ENCODE measurements at places on chromosomes 6 and 20.

- DNase-seq = peak; percentile 49
Observed at GRCh38 chr6:73733791-73734190, 37.8 kb downstream of the CD109 start.

DNA sequence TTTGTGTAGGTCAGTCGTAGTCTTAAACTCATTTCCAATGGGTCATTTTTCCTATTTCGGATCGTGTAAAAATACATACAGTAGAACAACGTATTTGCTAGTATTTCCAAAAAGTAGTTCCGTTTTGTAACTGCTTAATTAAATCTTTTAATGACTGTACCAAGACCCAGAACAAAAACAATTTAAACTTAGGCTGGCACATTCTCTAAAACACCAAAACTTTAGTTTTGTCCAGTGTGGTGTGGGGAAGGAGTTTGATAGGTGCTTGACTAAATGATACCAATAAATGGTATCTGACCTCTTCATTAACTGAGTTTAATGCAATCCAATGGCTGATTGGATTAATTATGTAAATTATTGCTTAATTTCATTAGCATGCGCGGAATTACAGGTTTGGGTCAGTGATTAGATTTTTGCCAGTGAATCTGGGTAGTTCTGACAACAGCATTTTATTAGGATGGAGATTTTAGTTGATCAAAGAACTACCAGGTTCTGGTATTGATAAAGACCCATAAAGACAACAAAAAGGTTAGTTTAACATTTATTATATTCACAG is 20.8 kb downstream of the OR2B2 start:
- DNase-seq = no peak

DNA sequence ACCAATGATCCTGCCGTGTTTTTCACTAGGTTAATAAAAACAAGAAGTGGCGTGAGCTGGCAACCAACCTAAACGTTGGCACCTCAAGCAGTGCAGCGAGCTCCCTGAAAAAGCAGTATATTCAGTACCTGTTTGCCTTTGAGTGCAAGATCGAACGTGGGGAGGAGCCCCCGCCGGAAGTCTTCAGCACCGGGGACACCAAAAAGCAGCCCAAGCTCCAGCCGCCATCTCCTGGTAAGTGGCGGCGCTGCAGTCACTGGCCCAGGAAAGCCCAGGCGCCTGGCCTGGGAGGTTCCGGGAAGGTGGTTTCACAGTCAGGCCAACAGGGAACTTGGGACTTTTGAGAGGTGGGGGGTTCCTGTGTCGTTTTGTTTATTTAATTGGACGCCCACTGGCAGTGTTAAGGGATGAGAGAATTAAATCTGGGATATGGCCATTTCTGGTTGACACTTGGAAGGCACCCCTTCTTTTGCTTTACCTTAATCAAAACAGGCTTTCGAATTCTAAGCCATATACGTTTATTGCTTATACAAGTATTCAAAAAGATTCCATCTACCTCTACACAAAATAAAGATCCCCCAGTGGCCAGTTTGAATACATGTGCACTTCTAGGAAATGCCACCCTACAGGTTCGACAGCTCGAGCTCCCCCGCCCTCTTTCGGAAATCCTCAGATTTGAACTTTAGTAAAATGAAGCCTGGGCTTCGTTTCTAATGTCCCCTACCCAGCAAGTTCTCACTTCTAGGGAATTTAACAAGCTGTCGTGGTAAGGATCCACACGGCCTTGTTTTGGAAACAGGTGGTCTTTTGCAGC is 138.9 kb downstream of the TMEM242 start:
- DNase-seq = peak; percentile 58

GRCh38 chr20:58109126-58109880 is 119.2 kb downstream of the ANKRD60 start:
- DNase-seq = peak; percentile 73

DNA sequence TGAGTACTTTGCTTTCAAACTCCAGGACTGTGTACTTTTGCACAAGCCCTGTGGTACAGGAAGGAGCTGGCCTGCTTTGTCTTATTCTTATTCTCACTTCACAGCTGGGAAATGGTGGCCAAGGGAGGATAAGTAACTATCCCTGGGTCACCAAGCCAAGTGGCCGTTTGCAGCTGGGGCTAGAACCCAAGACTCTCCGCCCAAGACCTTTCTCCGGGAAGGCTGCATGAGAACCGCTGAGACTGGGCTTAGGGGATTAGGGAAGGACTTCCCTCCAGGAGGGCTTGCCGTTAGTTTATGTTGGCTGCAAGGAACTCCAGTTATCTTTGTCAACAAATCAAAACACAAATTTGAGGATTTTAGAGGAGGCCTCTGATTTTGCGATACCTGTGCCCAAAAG is 343.2 kb upstream of the RNF24 start:
- DNase-seq = no peak

GRCh38 chr20:32806356-32806755 is 13.4 kb upstream of the MAPRE1 start:
- DNase-seq = no peak

GRCh38 chr6:144346719-144347447 is 61.7 kb downstream of the UTRN start:
- DNase-seq = peak; percentile 71

DNA sequence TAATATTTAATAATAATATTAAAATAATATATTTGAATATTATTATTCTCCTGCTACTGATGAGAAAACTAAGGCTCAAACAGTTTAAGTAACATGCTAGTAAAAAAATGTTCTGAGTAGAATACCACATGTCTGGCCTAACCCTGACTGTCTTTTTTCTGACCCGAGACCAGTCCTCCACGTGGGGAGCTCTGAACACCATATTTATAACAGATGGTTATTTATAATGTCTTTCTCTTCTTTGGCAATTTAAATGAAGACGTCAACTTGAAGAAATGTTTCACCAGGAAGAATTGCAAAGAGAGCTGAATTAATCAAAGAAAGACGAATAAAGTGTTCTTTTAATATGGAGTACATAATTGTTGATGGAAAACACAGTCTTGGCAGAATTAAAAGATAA is 82.0 kb downstream of the SLC22A3 start:
- DNase-seq = peak; percentile 75

DNA sequence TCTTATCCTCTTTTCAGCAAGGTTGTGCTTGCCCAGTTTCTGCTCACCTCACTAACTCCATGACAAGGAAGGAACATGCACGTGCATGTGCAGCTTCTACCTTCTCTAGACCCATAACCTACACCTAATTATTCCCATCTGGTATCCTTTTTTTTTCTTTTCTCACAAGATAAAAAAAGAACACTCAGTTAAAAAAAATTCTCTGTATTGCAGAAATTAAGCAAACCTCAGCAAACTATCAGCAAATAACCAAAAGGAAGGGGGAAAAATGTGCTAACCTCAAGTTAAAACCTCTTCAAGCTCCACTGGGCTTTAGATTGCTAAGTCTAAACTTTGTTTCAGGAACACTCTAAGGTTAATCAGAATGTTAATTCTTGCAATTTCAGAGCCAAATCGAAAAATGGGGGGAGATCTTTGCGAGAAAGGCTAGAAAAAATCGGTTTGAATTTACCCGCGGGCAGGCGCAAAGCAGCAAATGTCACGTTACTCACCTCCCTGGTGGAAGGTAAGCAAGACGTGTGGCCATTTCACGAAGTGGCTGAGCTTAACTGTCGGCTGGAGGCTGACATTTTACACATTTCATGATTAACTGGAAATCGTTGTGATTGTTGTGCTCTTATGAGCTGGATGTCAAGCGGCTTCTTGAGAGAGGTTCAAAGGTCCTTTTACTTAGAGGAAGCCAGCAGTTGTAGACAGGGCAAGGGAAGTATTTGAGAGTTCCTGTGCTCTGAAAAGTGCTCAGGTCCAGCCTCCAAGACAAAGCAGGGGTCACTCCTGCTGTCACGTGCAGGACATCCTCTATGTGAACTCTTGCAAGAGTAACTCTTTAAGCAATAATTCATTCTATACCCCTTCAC is 19.1 kb downstream of the TFAP2B start:
- DNase-seq = no peak

DNA sequence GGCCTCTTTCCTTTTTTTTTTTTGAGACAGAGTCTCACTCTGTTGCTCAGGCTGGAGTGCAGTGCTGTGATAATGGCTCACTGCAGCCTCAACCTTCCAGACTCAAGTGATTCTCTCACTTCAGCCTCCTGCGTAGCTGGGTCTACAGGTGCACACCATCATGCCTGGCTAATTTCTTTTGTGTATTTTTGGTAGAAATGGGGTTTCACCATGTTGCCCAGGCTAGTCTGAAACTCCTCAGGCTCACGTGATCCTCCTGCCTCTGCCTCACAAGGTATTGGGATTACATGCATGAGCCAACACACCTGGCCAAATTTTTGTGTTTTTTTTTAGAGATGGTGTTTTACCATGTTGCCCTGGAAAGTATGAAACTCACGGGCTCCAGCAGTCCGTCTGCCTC is 29.3 kb downstream of the SRC start:
- DNase-seq = no peak

- DNase-seq = no peak
Observed at GRCh38 chr6:113755449-113756289, 101.5 kb upstream of the MARCKS start.

DNA sequence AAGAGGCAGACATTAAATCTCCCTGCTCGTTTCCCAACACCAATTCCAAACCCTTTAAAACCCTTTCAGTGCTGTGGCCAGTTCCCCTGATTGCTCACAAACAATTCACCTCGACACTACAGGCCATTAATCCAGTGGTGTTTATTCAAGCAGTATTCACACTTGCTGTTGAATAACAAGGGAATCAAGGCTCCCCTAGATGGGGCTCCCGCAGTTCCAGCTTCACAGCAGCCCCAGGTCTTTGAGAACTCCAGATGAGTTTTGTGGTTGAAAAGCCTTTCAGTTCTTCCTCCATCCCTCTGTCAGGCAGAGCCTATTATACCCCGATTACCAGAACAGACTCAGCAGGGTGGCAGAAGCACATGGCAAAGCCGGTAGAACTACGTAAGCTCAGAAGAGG is 36.2 kb downstream of the JAG1 start:
- no peak for DNase-seq

GRCh38 chr20:32163951-32164350 is 43.6 kb downstream of the PLAGL2 start:
- DNase-seq = no peak

DNA sequence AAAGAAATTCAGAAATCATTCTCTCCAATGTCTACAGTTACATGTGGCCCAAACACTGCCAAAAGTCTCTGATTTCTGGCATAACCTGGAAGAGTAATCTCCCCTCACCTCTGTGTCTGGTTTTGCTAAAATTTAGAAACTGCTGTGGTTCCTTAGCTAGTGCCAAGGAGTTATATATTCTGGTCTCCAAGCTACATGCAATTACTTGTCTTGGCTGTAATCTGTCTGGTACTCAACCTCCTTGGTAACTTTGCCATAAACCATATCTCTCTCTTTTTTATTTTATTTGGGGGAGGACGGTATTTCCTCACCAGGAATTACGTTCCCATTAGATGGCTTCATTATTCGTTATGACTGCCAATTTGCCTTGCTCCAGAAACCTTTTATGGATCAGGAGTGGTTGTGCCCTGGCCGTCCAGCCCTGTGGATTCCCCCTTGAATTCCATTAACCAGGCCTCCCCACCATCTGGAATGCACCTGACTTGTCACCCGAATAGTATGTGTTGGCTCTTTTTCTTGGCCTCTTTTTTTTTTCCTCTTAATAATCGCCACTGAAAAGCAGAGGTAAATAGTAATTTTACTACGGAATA is 400.0 kb downstream of the CD83 start:
- DNase-seq = peak; percentile 38

DNA sequence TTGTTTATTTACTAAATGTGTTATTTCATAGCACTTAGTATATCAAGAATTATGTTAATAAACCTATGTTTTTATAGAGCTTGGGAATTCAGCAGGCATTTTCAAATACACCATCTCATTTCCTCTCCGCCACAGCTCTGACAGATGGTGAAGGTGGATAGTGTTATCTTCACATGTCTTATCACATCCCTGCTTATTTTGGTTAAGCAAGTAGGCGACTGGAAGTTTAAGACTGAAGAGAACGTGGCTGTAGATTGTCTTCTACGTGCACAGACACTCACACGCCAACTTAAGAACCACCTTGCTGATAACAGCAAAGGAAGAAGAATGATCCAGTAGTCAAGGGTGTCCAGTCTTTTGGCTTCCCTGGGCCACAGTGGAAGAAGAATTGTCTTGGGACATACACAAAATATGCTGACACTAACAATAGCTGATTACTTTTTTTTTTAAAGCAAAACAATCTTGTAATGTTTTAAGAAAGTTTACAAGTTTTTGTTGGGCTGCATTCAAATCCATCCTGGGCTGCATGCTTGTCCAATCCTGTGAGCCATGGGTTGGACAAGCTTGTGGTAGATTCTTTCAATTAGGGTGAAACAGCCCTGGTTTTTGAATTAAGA is 43.3 kb upstream of the SCGN start:
- DNase-seq = no peak

GRCh38 chr6:17662585-17662984 is 44.1 kb downstream of the NUP153 start:
- no peak for DNase-seq

DNA sequence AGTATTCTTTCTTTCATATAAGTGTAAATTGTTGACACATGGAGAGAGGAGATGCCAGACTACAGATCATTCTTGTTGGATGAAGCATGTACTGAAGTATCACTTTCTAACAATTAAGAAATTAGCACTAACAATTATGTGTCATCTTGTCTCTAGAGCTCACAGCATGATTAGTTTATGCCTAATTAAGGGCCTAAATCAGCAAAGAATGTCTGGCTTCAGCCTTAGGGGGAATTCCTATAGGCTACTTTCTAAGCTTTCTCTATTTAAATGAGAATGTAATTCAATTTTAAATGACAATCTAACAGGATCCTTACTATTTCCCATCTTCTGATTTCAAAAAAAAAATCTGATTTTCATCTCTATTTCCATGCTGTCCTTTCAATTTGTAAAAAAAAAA is 371.0 kb downstream of the EPHA7 start:
- DNase-seq = no peak

DNA sequence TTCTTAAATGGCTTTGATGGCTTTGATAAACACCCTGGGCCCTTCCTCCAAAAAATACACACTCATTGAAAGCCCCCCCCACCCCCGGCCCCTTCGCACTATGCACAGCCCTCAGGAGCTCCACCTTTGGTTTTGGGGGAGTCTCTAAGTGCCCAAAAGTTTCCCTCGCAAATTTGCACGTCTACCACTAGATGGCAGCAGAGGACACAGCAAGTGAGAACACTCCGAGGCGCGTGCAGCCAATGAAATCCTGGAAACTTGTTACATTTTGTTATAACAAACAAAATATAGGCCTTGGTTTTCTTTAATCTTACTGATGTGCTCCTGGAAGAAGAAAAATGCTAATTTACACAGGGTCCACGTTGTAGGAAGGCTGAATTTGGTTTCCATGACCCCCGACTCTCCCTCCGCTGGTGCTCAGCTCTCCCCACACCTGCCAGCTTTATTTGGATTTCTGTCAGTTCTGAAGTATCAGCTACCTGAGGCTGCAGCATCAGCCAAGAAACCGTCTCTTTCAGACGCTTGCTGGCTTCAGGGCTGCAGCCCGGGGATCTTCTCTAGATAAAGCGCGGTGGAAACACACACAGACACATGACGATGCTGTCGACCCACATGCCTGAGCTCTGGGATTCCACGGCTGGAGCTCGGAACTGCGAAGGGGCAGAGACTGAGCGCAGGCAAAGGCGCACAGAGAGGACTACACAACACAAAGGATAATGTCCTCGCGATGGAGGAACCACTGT is 148.3 kb upstream of the RPS6KA2 start:
- peak; percentile 78 for DNase-seq
